ENCODE measurements at places on chromosomes 3 and 15. TPM values are rescaled to one million over a fixed set of nuclear protein-coding genes. Genes with fewer than 3 reads are reported as not detected.

Gene SHC4
- total RNA-seq = 21.3 TPM

Gene SYNPR
- total RNA-seq = not detected

Gene PLSCR5
- not detected for total RNA-seq

Gene PTPRG
- 36.7 TPM for total RNA-seq

Gene PLA2G4B
- total RNA-seq = 0.61 TPM

Gene KCNMB3
- total RNA-seq = 0.58 TPM

Gene C15orf62
- total RNA-seq = not detected

Measured in SK-MEL-5 (cell line).